Activated CD4-positive, alpha-beta T cell treated with anti-CD3 and anti-CD28 coated beads, Interleukin-2, amount 50 U/mL, for 24 hours (primary cell): ENCODE measurements at places on chromosomes 1 and 21.
A peak's percentile ranks its signal among the peaks of the same experiment; 100 is the strongest.

- no peak for DNase-seq
Measured at GRCh38 chr1:31122101-31122735, 56.7 kb upstream of the PUM1 start.

GRCh38 chr1:197521118-197521739 lies 253.2 kb downstream of the CRB1 start:
- DNase-seq, result peak; percentile 28

DNA sequence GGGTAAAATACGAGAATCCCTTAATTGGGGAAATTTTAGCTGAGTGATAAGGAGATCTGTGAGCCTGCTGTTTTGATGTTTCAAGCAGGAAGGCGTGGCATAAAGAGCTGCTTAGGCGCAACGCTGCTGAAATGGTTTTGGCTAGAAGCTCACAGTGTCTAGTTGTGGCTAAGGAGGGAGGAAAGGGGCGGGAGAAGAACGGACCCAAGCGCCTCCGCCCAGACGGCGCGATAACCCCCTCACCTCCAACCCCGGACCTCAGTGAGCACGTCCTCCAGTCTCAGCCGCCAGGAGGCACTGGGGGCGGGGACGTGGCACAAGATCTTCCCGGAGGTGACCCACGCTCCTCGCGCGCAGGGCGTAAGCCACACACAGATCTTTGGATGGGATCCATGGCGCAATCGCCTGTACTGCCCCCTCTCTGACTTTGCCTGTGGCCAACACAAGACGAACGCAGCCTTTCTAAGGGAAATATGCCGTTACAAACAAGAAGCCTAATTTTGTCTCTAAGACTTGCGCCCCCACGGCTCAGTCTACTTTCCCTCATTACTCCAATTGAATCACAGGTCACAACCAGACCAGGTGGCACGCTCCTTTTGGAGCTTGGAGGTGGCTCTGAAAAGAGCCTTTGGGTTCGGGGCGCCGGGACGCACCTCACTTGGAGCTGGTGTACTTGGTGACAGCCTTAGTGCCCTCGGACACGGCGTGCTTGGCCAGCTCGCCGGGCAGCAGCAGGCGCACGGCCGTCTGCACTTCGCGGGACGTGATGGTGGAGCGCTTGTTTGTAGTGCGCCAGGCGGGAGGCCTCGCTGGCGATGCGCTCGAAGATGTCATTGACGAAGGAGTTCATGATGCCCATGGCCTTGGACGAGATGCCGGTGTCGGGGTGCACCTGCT lies 23.4 kb upstream of the RNF187 start:
- no peak for DNase-seq

DNA sequence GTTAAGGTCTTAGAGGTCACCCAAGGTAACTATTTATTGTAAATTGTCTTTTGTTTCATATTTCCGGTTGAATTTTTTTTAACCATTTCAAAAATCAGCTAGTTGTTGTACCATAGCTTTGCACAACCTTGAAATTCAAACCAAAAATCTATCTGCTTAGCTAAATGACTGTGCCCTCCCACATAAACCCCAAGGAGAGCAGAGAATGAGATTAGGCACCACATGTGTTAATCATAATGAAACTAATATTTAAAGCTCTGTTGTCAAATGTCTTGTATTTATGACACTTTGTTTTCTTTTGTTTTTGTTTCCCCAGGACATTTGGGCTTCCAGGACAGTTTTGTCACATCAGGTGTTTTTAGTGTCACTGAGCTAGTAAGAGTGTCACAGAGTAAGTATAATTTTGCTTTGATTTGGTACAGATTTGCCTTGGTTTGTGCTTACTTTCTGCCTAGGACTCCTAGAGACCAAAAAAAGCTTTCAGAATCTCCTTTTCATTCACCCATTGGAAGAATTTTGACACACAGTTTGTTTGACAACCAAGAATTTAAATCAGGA lies 249.9 kb downstream of the NFIA start:
- no peak for DNase-seq

DNA sequence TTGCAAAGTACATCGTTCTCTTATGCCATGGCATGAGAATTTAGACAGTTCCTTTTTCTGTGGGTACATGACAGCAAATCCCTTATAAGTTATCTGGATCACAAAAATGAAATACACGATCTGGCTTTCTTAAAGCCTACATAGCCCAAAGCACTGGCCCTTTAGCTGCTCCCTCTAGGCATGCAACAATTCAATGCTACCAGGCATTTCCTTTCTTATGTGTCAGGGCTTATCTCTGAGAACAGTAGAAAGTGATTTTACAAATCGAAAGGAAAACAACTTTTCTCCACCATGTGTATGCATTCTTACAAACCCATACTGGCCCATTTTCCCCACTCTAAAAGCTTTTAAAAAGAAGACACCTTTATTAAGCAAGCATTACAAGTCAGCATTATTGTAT lies 139.7 kb downstream of the GRIK1 start:
- no peak for DNase-seq

DNA sequence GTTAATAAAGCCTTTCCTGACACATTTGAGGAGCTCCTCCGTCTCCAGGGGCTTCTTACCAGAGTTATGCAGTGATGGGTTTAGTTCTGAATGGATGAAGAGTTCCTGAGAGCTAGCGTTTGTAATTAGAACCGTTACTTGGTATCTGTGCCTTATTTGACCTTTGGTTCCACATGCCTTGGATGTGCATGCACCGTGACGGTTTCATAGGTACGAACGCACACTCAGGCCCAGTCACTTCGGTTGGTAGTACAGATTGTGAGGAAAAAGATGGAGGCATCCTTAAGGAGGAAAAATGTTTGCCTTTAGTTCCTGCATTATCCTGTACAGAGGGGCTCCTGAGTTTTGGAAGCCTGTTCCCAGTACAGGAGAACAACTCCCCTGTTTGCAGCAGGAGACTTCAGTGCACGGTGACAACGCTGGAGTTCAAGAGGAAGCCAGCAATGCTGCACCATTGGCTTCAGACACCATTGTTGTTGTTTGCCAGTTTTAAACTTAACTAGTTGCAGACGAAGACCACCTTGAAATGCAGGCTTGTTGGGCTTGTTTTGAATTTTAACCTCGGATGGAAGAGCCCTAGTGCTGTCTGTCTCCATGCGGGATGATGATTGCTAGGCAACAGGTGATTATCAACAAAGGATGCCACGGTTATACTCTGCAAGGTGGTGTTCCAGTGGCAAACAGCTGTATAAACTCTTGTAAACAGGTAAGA lies 8.2 kb downstream of the RBM15 start:
- no peak for DNase-seq

- DNase-seq, result no peak
Measured at GRCh38 chr1:35324486-35324885, 56.0 kb downstream of the ZMYM4 start.

- DNase-seq, result no peak
Measured at GRCh38 chr1:43293896-43294760, 6.7 kb upstream of the TIE1 start.

DNA sequence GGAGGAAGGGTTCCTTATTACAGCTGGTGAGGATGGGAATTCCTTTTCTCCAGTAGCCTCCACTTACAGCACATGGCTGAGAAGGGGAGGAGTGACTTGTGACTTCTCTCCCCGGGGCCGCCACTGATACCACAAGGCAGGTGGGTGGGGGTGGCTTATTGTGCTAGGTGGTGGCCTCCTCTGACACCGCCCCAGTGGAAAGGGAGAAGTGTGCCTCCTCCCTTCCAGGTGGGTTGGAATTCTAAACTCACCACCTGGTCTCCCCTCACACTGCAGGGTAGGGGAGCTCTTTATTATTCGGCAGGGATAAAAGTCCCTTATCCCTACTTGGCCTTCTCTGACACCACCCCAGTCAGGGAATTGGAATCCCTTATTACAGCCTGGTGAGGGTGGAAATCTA lies 89.5 kb downstream of the CCDC30 start:
- no peak for DNase-seq

DNA sequence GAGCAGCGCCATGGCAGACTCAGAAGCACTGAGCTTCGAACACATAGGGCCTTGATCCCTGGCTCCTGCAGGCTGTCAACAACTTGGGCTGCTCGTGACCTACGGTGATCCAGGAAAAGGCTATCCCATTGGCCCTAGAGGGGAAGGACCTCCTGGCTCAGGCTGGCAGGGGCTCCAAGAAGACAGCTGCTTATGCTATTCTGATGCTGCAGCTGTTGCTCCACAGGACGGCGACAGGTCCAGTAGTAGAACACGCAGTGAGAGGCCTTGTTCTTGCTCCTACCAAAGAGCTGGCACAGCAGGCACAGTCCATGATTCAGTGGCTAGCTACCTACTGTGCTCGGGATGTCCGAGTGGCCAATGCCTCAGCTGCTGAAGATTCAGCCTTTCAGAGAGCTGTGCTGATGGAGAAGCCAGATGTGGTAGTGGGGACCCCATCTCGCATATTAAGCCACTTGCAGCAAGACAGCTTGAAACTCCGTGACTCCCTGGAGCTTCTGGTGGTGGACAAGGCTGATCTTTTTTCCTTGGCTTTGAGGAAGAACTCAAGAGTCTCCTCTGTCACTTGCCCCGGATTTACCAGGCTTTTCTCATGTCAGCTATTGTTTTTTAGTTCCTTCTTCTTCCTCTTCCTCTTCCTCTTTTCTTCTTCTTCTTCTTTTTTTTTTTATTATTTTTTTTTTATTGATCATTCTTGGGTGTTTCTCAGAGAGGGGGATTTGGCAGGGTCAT lies 18.9 kb downstream of the ITLN2 start:
- DNase-seq, result no peak

DNA sequence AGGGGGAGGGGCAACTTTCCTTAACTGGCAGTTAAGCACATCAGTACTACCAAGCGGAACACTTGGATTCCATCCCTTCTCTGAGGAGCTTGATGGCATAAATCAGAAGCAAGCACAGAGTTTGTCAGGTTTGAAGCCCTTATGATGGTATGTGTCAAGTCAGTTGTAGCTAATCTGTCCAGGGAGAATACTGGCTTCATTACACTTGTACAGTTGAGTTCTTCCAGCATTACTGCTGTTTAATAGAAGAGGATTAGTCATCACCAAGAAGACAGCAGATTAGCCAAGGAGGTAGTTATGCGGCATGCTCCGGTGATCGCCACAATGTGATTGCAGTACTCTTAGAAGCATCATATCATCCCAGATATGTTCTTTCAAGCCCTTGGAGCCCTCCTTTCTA lies 2.1 kb upstream of the TDRD5 start:
- no peak for DNase-seq

- no peak for DNase-seq
Measured at GRCh38 chr1:6352138-6352563, 41.4 kb downstream of the ACOT7 start.

DNA sequence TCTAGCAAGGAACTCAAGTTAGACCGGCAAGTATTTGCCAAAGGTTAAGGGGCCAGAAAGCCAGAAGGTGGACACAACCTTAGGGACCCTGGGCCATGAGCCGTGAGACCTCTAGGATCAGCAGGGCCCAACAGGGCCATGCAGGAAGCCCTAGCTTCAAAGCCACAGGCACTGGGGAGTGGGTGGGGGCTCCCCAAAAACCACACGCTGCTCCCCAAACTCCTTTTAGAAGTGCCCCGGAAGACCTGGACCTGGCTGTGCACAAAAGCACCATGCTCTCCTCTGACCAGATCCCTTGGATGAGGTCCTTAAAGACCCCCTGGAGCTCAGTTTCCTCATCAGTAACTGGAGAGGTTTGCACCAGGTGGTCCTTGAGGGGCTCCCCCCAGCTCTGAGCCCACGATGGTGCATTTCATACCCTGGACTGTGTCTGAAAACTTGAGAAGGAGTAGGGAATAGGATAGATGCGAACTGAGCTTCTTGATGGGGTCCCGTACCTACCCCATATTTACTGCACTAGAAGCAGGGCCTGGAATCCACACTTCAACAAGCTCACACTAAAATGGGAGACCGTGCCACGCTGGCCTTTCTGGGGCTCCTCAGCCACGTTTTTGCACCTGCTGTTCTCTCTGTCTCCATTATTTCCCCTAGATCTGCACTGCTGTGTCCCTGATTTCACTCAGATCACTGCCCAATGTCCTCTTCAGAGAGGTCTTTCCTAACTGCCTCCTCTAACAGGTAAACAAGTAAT lies 40.6 kb upstream of the LBR start:
- no peak for DNase-seq

- no peak for DNase-seq
Measured at GRCh38 chr1:13430495-13430894, 20.2 kb downstream of the PRAMEF20 start.

DNA sequence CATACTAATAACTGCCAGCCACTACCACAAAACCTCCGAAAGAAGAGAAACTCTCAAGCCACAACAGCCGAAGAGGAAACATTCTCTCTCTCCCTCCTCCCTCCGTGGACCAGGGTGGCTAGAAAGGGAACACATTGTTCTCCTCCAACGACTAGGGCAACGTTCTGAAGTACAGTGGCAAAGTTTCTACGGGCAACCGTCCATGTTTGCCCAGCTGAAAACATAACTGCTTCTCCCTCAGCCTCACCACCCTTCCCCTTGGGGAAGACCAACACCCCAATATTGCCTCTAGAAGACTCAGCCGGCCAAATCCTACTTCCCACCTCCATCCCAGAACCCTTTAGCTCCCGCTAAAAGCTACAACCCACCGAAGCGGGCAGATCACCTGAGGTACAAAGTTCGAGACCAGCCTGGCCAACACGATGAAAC lies 2.0 kb downstream of the GLUL start:
- no peak for DNase-seq

DNA sequence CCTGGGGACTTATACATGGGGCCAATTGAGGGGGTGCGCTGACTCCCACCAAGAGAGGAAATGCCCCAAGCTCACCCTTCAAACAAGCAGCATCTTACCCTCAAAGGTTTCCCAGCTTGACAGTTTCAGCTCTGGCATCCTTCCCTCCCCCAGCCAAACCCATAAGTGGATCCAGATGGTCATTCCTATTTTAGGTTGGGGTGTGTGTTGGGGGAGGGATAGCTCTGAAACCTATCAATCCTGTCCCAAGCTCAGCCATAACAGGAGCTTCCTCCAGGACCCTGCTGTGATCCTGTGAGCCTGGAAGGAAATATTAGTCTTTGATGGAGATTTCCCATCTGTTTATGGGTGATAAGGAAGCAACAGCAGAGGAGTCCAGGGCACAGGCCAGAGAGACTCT lies 3.4 kb upstream of the TMEM222 start:
- DNase-seq, result no peak

GRCh38 chr1:170768929-170769328 lies 105.0 kb downstream of the PRRX1 start:
- DNase-seq, result no peak

GRCh38 chr1:100265562-100265930 lies 470 bp upstream of the RTCA start:
- DNase-seq, result peak; percentile 11
